CD4-positive, alpha-beta T cell (primary cell): ENCODE measurements at places on chromosomes 4 and X. TPM values are rescaled to one million over a fixed set of nuclear protein-coding genes. Genes with fewer than 3 reads are reported as not detected.

DNA sequence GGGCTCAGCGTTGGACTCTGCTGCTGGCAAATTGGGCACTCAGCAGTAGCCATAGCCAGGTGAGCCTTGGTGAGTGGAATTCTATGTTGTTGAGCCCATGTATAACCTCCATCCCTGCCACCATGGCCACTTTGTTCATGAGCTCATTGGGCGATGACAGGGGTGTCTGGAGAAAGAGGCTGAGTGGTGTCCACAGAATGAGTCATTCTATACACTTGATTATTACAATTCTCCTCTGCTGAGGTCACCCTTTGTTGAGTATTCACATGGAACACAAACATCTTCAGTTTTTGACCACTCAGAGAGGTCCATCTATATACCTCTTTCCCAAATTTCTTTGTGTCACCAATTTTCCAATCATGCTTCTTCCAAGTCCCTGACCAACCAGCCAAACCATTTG lies 1341.7 kb downstream of the PCDH7 start:
- no peak for DNase-seq

DNA sequence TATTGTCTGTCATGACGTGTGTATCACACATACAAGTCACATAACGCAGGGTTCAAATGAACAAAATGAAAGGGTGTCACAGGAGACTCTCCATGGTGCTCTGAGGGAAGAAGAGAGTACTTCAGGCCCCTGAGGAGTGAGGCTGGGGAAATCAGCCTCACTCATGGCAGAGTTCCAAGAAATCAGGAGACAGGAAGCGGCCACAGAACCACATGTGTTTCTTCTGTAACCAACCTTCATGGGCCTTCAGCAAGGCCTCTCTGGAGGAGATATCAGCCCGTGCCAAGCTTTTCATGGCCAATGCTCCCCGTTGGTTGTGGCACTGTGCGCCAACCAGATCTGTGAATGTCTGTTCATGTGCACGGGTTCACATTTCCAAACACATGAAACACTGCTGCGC lies 76.0 kb downstream of the NAT8L start:
- DNase-seq: peak; percentile 44

DNA sequence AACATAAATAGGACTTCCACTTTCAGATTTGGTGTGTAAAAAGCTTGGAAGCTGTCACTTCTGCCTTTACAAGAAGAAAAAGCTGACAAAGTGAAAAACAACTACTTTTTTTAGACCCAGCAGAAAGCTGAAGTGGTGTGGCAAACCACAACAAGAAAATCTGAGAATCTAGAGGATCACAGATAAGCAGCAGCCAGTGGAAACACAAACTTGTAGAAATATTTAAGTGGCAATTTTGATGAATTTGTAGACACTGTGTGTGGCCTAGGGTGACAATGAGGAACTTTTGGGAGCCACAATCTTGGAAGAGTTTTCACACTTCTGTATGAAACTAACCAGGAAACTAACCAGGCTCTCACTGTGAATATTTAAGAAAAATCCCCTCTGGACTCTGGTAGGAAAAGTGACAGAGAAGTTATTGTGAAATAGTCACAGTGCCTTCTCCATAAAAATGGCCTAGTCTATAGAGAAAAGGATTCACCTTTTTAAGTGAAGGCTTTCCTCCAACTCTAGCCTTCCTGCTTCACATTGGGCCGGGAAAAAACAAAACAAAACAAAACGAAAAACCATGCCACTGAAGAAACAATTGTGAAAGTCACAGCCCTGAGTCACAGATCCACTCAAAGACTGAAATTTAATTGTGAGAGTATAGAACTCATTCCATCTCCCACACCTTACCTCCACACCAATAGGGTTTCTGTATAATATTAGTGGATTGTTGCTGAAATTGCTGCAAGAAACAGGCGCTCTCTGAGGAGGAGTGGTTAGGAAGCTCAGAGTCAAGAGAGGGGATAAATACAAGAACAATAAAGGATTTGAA lies 26.7 kb upstream of the GUCY1A1 start:
- DNase-seq: no peak

GRCh38 chrX:117274965-117275364 lies 812.2 kb upstream of the CT83 start:
- no peak for DNase-seq

DNA sequence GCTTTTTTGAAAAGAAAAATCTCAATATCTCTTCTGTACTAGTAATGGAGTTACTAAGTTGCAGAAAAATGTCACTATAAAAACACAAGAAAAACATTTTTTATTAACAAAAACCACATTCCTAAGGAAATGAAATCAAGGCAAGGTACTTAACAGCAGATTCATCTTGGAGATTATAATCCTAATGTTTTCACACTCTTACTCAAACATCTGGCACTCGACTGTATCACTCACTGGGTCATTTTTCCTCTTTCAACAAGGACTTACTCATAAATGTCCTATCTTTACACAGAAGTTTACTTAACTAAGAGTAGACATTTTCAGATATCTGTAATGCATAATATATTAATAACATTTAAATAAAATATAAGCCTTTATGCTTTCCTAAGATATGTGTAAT lies 216.6 kb downstream of the NR3C2 start:
- DNase-seq: no peak

DNA sequence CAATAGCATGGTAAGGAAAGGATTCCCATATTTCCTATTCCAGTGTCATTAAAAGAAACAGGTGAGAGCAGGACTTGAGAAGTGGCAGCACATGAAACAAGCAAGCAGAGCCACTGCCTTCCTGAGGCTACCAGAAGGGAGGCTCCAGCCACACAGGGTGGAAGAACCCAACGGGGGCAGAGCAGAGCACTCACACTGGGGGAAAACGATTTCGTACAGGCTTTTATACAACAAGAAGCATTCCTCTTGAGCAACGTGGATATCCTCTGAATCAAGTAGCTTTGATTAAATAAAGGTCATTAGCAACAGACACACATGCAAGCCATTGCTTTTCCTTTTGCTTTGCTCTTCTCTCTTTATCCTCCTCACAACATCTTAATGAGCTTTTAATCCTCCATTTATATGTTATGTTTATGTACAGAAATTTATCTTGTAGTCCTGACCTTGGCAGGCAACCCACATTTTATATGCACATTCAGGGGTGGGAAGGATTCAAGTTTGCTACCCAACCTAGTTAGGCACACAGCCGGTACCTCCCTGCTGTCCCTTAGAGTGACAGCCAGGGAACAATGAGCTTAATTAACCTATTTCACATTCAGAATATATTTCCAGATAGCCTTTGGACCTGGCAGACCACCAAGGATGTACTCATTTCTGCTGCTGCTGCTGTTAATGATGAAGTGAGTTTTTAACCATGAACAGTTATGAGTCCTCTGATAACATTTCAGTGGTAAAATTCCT lies 202.1 kb downstream of the ARHGAP24 start:
- DNase-seq: no peak

DNA sequence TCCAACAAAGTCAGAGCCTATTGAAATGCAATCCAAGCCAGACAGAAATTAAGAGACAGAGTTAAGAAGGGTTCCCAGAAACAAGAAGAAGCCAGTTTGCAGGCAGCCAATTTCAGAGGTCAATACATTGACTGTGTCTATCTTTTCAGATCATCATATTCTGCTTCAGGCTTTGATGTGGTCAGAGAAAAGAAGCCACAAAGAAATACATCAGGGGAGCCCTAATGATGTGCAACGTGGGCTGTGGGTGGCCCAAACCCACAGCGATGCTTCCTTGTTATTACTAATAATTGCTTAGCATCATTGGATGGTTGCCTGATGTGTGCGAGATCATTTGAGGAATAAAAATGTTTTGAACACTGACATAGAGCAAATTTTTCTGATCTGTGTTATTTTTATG lies 99.0 kb upstream of the DUSP21 start:
- DNase-seq: no peak

DNA sequence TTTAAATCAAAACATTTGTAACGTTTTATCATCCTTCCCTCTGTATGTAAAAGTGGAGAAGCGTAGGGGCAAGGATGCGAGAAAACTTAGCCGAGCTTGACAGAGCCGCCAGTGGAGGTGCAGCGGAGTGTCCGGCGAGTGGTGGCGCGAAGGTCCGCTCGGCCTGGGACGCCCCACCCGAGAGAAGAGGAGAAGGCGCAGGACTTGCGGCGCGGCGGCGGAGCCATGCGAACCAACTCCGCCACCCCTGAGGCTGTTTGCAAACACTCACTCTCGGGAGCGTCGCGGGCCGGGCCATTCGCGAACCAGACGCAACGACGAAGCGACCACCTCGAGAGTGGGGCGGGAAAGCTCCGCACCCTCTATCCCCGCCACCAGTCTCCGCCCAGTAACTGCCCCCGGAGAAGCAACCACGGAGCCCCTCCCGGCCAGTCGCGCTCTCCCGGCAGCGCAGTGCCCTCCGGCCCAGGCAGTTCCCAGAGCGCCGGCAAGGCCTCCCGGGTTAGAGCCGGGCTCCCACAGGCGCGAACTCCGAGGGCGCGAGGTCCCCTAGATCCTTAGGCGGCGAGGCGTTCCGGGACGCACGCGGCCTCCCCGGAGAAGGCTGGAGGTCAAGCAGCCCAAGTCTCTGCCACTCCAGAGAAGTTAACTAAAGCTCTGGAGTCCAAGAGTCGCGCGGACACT lies 2.3 kb upstream of the MAB21L2 start:
- DNase-seq: no peak

DNA sequence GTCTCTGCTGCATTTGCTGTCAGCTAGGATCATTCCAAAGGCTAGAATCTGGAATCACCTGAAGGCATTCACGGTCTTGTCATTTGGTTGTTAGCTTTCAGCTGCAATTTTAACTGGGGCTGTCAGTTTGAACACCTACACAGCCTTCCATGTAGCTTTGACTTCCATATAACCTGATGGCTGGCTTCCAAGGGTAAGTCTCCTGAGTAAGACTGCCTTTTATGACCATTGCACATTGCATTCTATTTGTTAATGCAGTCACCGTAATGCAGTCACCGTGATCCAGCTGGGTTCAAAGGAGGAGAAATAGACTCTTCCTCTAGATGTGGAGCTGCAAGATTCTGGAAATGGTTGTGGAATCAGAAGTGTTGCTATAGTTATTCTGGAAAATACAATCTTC lies 1284.2 kb downstream of the ADGRL3 start:
- no peak for DNase-seq

GRCh38 chr4:72302981-72303704 lies 265.9 kb downstream of the ADAMTS3 start:
- peak; percentile 5 for DNase-seq

GRCh38 chr4:66554826-66555225 lies 884.5 kb upstream of the EPHA5 start:
- DNase-seq: no peak

The SLC10A4 gene
- not detected for total RNA-seq

The GPC4 gene
- total RNA-seq: not detected

The RBMXL3 gene
- total RNA-seq: not detected

The DUSP9 gene
- total RNA-seq: not detected

The SERPINA7 gene
- not detected for total RNA-seq

The FAM114A1 gene
- not detected for total RNA-seq

The NXF2 gene
- not detected for total RNA-seq

The DIAPH2 gene
- total RNA-seq: 11.7 TPM

The SLITRK2 gene
- total RNA-seq: not detected

The RHOH gene
- 302 TPM for total RNA-seq

The CFAP99 gene
- total RNA-seq: 0.17 TPM

The TNMD gene
- total RNA-seq: not detected

The TRIM2 gene
- 1.9 TPM for total RNA-seq

The DDX60 gene
- 12.2 TPM for total RNA-seq
